Fibroblast of skin of left quadriceps (primary cell): ENCODE measurements at places on chromosomes 1 and 21.

- DNase-seq = no peak
These were observed 26.5 kb downstream of the SYF2 start for GRCh38 chr1:25205786-25206185.

- DNase-seq = no peak
These were observed 178.6 kb downstream of the SLC45A1 start for GRCh38 chr1:8496473-8496872.

- DNase-seq = no peak
These were observed 158.5 kb upstream of the FGGY start for GRCh38 chr1:59138402-59138801.

DNA sequence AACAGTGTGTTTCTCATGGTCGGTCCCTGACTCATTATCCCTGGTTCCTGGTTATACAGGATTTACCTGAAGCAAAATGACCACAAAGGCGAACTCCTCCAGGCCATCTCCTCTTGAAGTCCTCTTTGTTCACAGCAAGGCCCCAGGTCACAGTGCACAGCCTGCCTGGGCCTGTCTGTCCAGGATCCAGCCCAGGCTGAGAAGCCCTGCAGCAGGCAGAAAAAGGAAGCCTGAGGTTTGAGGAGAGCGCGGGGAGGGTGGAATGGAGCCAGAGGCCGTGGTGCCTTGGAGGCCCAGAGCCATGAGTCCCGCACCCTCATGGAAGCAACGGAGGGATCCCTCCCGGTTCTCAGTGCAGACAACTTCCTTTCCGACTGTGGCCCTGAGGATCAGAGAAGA is 136.8 kb upstream of the IRF2BP2 start:
- DNase-seq = no peak

- peak; percentile 30 for DNase-seq
These were observed 719.0 kb downstream of the RWDD3 start for GRCh38 chr1:95953015-95953414.

DNA sequence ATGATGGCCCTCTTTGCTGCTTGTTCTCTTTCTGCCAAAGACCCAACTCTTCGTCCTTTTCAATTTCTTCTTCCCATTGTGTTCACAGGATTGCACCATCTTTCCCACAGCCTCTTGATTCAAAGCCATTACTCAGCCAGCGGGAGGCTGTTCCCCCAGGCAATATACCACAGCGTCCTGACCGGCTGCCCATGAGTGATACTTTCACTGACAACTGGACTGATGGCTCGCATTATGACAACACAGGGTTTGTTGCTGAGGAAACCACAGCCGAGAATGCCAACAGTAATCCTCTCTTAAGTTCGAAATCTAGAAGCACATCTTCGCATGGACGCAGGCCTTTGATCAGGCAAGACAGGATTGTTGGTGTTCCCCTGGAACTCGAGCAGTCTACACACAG is 167.4 kb downstream of the LRRC40 start:
- DNase-seq = no peak

DNA sequence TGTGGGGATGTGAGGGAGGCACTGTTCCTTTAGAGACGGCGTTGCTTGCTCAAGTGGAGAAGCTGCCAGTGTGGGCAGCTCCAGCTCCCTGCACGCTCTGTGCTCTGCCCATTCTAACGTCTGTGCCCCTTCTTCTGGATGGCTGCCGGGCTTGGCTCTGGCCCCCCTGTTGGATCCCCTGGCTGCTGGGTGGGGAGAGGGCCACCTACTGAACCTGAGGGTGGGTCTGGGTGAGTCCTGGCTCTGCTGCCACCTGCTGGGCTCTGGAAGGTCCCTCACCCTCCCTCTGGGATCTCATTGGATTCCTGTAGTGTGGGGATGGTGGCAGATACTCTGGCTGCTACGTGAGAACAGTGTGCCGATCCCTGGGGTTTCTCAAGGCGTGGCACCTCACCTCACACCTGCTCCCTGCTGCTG is 5.0 kb downstream of the PFKL start:
- DNase-seq = no peak

- DNase-seq = no peak
These were observed 8.0 kb upstream of the PLCH2 start for GRCh38 chr1:2468041-2468472.

- DNase-seq = no peak
These were observed 290.2 kb downstream of the SPATA17 start for GRCh38 chr1:217921126-217921904.

DNA sequence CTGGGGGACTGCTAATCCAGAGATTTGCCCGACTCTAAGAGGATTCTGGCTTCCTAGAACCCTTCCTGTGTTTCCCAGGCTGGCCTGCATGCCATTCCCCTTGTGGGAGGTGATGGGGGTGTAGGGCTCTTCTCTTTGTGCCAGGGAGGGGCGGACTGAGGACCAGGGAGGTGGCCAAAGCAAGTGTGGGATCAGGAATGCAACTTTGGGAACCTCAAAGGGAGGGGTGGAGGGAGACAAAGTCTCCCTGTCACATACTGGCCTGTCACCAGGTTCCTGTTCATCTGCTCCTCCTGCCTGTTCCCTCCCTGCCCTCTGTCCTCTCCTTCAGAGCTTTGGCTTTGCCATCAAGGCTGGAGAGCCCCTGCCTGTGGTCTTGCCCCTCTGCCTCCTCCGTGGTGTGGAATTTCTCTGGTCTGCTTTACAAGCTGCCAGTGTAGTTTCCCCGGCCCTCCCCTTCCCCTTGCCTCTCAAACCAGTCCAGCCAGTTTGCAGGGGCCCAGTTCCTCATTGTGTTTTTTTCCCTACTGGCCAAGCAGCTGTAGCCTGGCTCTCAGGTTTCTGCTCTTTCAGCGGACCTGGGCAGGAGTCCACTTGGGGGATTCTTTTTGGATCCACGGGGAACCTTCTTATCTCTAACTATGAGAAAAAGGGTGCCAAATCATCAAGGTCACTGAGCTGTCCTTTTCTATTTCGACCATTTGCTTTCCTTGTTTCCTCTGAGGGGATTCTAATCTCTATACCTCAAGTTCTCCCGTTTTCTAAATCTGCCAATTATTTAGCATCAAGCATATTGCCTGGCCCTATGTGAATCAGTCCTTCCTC is 1.8 kb downstream of the CGN start:
- no peak for DNase-seq

DNA sequence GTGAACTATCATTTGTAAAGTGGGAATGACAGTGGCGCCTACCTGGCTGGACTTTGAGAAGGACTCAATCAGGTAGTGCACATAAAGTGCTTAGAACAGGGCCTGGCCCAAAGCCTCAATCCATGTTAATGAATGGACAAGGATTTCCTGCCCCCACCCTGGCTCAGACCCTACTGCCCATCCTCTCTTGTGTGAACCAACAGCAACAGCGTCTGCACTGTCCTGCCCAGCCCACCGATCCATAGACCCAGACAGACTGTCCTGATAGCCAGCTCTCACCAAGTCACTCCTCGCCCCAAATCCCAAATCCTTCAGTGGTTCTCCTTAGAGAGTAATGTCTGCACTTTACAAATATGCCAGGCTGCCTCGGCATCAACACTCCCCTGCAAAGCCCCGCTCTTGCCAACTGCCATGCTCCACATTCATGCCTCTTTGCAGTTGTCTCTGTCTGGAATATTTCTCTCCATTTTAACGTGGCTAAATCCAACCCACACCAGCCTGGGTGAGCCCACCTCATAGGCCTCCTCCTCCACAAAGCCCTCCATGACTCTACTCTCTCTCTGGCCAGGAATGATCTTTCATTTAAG is 157.6 kb upstream of the EDN2 start:
- DNase-seq = no peak

GRCh38 chr21:36450511-36450910 is 29.4 kb downstream of the CLDN14 start:
- DNase-seq = no peak
